RWPE1 (cell line): ENCODE measurements at places on chromosomes 3 and 15.
A peak's percentile ranks its signal among the peaks of the same experiment; 100 is the strongest.

DNA sequence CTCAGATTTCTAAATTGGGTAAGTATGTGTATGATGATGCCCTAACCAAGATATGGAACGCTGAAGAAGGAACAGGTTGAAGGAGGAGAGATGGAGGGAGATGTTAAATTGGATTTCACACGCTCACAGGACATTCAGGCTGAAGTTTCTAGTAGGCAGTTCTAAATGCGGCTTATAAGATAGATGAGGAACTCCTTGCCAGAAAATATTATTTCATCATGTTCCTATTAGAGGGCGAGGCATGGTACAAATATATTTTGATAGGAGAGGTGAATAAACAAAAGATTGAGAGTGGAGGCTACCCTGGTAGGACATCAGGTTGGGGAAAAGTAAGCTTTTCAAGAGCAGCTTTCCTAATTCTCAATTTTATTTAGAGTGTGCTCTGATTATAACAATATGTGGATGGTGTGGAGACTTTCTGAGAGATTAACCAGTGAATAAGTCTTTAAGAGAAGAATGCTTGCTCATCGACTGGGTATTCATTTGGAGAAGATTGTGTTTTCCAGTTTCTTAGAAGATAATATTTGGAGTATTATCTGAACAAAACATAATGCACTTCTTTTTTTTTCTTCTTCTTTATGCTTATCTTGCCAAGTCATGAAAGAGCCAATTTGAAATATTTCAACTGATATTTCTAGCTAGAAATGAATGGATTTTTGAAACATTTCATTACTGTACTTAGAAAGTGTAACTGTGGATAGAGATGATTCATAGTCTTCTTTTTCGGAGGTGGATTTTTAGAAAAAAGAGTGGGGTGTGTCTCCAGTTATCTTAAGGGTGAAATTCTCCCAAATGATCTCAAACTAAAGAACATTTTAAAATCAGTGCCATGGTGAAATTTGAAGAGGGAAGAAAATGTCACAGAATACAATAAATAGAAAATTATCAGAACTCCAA is 88.5 kb downstream of the B3GALNT1 start:
- no peak for DNase-seq

DNA sequence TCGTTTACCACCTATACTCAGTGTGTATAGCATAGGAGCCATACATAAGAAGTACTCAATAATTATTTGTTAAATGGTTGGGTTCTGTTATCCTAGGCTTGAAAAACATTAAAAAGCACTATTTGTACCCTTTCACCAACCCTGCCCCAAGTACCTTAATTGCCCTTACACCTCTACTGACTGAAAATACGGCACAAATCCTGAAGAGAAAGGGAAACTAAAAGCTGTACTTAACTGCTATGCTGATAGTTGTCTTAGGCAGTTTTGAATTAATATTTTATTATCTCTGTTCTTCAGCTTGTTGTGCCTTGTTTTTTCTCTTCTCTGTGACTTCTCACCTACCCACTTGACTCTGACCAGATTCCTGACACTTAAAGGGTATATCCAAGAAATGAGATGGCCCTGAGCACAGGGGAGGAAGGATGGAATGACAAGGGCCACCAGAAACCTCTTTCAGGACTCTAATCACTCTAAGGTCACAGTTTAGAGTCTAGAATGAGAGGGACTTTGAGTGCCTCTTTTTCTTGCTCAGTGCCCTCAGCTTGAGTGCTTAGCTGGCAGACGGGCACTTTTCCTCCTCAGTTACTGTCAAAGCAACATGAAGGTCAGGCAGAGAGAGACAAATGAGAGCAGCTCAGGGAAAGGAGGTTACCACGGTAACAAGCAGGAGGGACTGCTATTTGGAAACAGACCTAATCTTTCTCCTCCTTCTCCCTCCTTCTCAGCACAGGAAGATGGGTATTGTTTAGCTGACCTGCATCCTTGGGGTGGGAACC is 136.5 kb downstream of the ZNF609 start:
- DNase-seq: no peak

GRCh38 chr3:25287291-25287884 is 140.7 kb upstream of the RARB start:
- DNase-seq: no peak

DNA sequence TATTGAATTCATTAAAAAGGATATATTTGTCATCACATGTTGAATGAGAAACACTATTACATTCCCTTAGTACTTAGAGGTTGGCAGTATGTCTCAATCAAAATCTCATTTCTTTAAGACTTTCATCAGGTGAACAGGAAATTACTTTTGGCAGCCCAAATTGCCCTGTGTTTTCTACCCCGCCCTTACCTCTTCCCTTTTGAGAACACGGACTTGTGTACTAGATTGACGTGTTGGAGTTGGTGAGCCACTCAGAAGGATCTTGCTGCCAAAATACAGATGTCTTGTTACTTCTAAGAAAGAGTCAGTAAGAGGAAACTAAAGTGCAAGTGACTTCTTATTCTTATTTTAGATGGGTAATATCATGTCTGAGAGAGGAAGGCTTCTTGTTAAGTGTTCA is 386.9 kb downstream of the FEZF2 start:
- no peak for DNase-seq

GRCh38 chr3:13080591-13080990 is 7.4 kb upstream of the IQSEC1 start:
- no peak for DNase-seq

DNA sequence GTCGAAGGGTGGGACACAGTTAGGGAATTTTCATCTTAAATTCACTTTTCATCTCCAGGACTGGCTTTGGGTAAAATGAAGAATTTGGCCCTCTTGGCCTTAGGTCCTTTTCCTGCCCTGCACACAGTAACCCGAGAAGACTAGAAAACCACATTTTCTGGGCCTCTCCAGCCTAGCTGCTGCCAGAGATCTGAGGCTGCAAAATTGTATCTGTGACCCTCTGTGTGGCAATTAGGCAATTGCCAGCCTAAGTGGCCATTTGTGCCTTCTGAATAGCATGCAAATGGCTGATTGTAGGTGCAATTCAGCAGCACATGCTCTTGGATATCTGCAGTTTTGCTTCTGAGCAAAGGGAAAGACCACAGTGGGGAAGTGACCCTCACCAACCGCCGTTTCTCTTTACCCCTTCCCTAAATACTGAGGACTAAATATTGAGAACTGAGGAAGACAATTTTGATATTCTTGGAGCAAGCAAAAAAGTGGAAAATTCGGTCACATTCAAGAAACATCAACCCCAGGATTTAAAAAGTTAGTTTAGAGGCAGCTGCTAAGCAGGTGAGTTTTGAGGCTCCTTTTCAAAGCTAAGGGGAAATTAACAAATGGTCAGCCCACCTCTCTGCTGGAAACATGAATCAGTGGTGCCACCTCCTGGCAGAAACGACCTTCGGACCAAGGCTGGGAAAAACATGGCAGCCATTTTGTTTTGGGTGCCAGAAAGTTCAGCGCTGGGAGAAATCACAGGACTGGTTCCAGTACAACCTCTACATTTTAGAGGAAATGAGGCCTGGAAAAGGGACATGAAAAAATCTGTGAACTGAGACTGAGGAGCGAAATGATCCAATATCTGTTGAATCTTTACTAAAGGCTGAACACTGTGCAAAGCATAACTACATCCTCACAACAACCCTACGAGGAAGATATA is 56.6 kb upstream of the PRTG start:
- peak; percentile 38 for DNase-seq

- DNase-seq: no peak
Measured at GRCh38 chr3:49657208-49657915, 16.8 kb upstream of the APEH start.

- no peak for DNase-seq
Measured at GRCh38 chr3:187810021-187810446, 64.8 kb upstream of the BCL6 start.

DNA sequence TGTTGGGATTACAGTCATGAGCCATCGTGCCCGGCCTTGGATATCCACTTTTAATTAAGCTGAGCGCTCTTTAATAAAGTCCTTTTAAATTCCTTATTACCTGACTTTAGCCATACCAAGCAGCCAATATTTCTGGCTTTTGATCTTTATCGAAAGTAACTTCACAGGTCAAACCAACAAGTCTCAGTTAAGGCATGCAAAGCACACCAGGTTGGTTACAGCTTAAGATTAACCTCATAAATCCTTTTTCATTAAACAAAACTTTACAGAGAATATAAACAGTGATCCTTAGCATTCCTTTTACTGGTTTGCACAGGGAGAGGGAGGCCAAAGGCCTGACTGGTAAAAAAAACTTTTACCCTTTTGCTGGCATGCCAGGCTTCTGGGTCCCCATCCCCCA is 17.7 kb downstream of the ZNF662 start:
- DNase-seq: no peak

- DNase-seq: no peak
Measured at GRCh38 chr15:100021653-100022052, 288.4 kb upstream of the LYSMD4 start.

GRCh38 chr3:33962396-33962795 is 164.0 kb downstream of the PDCD6IP start:
- DNase-seq: no peak
